HS-27A (cell line): ENCODE measurements at places on chromosomes 6 and 20.

GRCh38 chr20:49346682-49347081, 68.8 kb upstream of the ZNFX1 start:
- no peak for DNase-seq

- no peak for DNase-seq
Measured at GRCh38 chr6:147859071-147859470, 350.6 kb downstream of the SAMD5 start.

GRCh38 chr6:1392813-1393640, 3.7 kb downstream of the FOXF2 start:
- no peak for DNase-seq

DNA sequence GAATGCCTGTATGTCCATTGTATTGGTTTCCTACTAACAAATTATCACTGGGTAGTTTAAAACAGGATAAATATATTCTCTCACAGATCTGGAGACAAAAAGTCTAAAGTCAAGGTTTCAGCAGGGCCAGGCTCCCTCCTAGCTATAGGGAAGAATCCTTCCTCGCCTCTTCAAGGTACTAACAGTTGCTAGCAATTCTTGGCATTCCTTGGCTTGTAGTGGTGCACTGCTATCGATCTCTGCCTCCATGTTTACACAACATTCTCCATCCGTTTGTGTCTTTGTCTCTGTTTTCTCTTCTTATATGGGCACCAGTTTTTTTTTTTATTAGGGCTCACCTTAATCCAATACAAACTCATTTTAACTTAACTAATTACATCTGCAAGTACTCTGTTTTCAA, 48.9 kb downstream of the OR2B6 start:
- DNase-seq: no peak

DNA sequence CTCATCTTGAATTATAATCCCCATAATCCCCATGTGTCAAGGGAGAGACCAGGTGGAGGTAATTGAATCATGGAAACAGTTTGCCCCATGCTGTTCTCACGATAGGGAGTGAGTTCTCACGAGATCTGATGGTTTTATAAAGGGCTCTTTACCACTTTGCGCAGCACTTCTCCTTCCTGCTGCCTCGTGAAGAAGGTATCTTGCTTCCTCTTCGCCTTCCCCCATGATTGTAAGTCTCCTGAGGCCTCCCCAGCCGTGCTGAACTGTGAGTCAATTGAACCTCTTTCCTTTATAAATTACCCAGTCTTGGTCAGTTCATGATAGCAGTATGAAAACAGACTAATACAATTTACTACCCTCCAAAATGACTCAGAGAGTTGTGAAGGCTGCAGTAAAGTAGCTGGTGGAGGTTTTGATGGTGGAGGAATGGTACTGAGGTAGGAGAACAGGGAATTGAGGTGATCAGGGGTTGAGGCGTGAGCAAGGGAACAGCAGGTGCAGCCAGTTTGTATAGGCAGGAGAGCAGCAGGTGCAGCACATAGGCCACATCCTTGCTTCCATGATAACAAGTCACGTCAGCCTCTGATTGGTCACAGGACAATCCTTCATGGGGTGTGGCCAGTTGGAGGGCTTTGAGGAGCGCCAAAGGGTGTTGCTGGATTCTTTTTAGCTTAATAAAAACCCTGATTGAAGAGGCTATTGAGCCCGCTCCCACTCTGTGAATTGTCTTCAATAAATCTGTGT, 150.0 kb downstream of the CDC5L start:
- DNase-seq: no peak

DNA sequence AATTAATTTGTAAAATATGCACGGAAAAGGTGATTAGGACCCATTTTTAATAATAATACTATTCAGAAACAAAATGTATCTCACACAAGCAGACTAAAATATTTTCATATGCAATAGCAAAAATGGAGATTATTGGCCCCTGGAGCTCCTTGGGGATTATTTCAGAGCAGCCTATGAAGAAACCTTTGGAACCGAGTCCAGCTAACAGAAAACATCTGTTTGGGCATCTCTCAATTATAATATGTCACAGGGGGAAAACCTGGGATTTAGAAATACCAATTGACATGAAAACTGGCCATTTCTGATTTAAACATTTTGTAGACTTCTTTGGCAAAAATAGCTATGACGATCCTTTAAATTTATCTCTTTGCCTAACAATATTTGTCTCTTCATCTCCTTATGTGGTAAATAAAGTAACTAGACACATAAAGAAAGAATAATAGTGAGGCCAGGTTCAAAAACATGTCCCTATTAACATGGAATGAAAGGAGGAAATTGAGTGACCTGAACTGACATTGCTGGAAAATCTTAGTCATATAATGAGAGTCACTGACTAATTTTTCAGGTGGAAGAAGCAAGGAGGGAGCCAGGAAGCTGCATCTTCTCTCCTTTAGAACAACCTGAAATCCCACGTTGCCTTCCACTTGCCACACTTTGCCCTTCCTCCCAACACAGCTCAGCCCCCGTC, 199.0 kb downstream of the SOD2 start:
- no peak for DNase-seq

DNA sequence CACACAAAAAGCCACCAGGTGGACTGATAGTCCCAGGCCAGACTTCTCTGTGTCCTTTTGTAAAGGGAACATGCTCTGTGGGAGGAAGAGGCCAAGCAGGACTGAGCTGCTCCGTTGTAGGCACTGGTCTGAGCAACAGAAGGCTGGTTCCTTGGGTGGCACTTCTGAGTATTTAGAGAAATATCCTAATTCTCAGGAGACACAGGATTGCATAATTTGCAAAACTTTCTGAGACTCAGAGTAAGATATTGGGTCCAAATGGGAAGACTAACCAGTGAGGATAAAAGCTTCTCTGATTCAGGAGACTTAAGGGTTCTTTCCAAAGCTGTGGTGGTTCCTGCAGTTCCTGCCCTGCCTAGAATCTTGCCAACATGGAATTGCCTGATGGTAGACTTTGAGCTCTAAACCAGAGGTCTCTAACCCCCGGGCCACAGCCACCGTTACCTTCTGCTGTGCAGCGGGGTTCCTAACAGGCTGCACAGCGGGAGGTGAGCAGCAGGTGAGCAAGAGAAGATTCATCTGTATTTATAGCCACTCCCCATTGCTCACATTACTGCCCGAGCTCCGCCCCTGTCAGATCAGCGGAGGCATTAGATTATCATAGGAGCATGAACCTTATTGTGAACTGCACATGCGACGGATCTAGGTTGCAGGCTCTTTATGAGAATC, 107.0 kb downstream of the OLIG3 start:
- DNase-seq: no peak

- DNase-seq: no peak
Measured at GRCh38 chr6:167501831-167502385, 177.0 kb downstream of the TTLL2 start.

GRCh38 chr6:23265270-23265669, 695.9 kb downstream of the HDGFL1 start:
- no peak for DNase-seq

GRCh38 chr6:140319209-140319608, 944.8 kb upstream of the CITED2 start:
- no peak for DNase-seq

DNA sequence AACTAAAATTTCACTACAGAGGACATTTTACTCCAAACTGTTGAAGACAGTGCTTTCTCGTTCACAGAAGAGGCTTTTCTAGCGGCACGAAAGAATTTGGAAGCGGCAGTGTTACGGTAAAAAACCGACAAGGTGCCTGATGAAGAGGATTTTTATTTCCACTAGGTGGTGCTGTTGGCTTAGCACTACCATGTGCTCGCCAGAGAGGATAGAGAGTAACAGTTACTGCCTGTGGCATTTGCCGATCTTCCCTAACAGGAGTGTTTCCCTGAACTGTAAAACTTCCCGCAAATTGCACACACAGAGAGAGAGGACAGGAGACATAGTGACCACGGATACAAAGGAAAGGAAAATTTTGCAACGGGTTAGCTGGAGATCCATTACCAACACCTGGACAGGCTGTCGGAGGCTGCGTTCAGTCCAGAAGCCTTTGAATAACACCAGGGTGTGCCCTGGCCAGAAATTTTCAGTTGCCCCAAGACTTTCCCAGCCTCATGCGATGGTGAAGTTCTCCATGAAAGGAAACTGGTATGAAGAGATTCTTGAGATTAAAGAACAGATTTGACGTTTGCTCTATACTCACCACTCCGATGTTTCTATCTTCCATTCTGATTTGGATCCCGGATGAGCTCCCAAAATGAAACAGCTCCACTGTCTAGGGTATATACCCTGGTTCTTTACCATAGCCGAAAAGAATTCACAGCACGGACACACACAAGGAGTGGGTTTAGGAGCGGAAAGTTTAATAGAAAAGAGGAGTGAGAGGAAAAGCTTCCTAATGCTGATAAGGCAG, 48.1 kb downstream of the HLA-DPB1 start:
- peak; percentile 27 for DNase-seq

- no peak for DNase-seq
Measured at GRCh38 chr6:162679681-162680080, 47.9 kb downstream of the PRKN start.

DNA sequence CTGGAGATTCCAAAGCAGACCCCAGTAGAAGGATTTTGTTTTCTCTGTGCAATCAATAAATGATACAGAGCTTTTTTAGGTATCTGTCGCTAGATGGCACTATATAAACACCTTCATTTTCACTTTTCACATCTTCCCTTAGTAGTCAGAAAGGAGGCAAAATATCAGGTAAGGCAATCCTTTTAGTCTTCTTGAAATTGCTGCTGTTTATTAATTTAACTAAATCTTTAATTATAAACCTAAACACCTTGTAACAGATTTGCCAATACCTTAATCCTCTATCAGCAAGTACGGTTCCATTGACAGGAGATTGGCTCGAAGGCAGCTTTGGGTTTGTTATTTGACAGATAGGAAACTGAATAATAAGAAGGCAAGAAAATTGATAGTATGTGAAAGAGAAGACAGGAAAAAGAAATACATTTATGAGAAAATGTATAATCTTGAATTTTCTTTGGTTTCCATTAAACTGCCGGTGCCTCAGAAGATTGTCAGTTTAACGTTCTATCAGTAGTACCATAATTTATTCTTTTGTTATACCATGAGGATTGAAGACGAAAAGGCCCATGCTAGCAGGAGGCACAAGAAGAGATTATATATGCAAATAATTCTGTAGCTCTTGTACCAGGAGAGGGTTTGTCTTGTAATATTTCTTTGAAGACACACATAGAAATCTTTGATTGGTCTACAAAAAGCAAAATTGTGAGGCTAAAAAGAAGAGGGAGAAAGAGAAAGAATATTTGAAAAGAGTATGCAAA, 23.5 kb upstream of the IBTK start:
- no peak for DNase-seq

DNA sequence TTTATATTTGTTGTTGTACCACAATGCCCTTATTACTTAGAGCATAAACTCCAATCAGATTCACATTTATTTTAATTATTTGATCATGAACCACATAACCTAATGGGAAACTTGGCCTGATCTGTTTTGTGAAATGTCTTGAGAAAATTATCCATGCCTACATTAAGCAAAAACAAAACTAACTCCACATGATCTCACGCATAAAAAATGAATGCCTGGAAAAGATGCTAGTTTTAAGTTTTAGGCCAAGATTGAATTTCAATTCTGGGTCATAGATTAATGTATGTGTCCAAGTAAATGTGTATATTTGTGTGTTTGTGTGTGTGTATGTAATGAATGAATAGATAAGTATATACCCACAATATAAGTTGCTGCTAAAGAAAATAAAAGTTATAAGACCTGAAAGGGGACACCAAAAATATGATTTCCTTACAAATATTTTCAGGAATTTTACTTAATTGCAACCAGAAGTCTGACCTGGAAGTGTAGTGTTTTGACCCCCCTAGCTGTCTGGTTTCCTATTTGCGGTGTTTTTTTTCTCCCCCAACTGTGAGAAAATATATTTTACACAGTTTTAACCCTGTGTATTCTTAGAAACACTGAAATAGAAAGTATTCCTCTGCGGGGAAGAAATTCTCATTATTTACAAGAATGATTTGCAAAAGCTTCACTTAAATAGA, 97.2 kb downstream of the JAG1 start:
- no peak for DNase-seq

- peak; percentile 95 for DNase-seq
Measured at GRCh38 chr6:20811109-20811761, 277.0 kb downstream of the CDKAL1 start.

- DNase-seq: no peak
Measured at GRCh38 chr20:58070664-58071196, 157.7 kb downstream of the ANKRD60 start.

GRCh38 chr6:147077251-147077650, 127.0 kb upstream of the STXBP5 start:
- DNase-seq: no peak

DNA sequence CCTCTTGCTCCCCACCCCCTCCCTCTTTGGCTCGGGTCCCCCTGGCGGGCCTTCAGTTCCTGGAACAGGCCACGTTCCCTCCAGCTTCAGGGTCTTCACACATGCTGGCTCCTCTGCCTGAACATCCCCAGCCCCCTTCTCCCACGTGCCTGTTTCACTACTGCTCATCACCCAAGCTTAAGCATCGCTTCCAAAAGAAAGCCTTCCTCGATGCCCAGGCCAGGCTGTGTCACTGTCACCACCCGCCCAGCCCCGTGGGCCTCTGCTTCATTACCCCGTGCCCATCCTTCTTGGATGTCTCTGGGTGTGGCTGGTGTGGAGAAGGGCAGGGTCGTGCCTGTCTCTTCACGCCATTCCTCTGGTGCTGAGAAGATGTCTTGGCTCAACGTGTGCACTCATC, 2.8 kb downstream of the DLGAP4 start:
- DNase-seq: no peak

- no peak for DNase-seq
Measured at GRCh38 chr6:6790393-6790792, 201.9 kb downstream of the LY86 start.

- no peak for DNase-seq
Measured at GRCh38 chr20:49352751-49353150, 74.9 kb upstream of the ZNFX1 start.

GRCh38 chr20:57546956-57547649, 13.8 kb upstream of the PCK1 start:
- DNase-seq: no peak

DNA sequence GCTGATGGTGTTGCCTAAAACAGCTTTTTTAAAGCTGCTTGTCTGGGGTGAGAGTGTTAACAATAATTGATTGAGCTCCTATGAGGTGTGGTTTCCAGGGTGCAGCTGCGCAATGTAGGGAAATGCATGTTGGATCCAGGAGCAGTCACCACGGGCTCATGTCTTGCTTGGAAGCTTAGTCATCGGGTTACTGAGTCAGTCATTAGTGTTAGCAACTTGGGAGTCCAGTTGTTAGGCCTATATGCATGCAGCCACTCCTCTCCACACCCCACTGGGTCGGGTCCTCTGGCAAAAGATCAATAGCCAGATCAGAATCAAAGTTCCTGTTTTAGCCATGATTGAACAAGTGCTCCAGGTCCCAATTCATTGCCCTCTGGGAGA, 271.7 kb upstream of the CHD6 start:
- DNase-seq: no peak

- DNase-seq: no peak
Measured at GRCh38 chr6:18207949-18208348, 52.7 kb downstream of the KDM1B start.

GRCh38 chr6:2866171-2866846, 24.6 kb upstream of the SERPINB1 start:
- DNase-seq: no peak

- peak; percentile 98 for DNase-seq
Measured at GRCh38 chr6:13302751-13303667, 25.3 kb downstream of the TBC1D7 start.

GRCh38 chr6:150877928-150878327, 12.4 kb downstream of the MTHFD1L start:
- DNase-seq: no peak
